ENCODE measurements at places on chromosomes 5 and 9. TPM values are rescaled to one million over a fixed set of nuclear protein-coding genes. Genes with fewer than 3 reads are reported as not detected.

DNA sequence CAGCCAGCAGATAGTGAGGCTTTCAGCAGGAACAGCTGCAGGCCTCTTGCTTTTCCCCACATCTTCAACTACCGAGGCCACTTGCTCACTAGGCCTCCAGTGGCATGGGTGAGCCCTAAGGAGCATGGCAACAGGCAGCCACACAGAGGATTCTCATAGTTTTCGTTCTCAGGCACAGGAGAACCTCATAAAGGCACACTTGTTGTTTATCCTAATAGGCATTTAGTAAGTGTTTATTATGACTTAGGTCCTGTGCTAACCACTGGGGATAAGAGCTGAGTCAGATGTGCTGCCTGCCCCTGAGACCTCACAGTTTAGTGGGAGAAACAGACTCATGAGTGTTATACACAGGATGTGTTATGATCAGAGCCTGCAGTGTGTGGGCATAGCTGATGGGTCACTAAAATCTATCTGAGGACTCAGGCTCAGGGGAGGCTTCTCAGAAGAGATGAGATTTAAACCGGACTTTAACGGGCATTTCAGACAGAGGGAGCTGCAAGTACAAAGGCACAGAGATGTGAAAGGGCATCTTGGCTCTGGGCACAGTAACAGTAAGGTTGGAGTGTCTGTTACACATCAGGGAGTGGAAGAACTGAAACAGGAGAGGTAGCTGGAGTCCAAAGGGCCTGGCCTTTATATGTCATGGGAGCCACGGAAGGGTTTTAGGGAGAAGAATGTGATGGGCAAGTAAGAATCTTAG is 21.0 kb upstream of the HEMGN start:
- H3K27ac ChIP-seq: no peak overlapping the region
- no peaks in the 10 kb centered on the region for H3K36me3 ChIP-seq
- DNase-seq: no peak

DNA sequence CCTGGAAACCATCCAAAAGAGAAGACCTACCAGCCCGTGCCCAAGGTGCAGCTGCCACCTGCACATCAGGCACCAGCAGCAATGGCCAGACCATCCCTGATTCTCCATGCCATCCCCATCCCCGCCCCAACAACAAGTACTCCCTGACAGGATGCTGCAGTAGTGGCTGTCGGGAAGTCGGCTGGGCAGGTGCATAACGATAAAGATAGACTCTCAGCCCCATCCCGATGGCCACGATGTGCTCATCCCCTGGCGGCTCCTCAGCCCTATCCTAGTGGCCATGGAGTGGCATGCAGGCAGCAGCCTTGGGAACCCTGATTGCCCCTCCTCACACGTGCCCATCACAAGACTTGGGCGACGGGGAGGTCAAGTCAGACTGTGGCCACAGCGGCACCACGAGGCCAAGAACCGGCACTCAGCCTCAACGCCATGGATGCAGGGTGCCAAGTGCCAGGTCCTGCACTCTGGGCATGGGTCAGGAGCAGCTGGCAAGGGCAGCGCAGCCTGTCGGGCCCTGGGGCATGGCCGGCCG is 368.8 kb upstream of the SPATA31A5 start:
- H3K4me1 ChIP-seq: no peaks in the 10 kb centered on the region
- no peaks in the 10 kb centered on the region for H3K27me3 ChIP-seq
- no peak overlapping the region for H3K4me3 ChIP-seq
- DNase-seq: no peak
- no peak overlapping the region for H3K27ac ChIP-seq
- no peaks in the 10 kb centered on the region for H3K36me3 ChIP-seq

DNA sequence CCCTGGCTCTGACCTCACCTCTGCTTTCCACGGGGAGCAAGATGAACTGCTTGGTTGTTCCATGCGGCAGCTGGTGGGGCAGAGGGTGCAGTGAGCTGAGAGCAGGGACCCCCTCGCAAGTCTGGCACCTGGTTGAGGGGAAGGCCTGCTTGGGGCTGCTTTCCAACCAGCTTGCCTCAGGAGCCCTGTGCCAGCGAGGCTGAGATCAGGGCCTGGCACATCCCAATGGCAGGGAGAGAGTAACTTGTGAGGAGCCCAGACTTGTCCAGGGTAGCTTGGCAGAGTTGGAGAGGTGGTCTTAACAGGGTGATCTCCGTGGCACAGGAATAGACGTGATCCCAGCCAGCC is 68.9 kb downstream of the IQGAP2 start:
- no peak overlapping the region for H3K4me3 ChIP-seq
- H3K36me3 ChIP-seq: no peaks in the 10 kb centered on the region
- H3K4me1 ChIP-seq: peaks cover 5% of the 10 kb centered on the region
- H3K27ac ChIP-seq: peak overlapping the region; percentile 56
- DNase-seq: no peak

BOD1 gene
- total RNA-seq: 26.1 TPM

GRCh38 chr9:93194221-93194625 is 10.3 kb downstream of the WNK2 start:
- no peaks in the 10 kb centered on the region for H3K27me3 ChIP-seq
- H3K4me3 ChIP-seq: no peak overlapping the region
- no peak for DNase-seq
- H3K27ac ChIP-seq: peak overlapping the region; percentile 60
- H3K36me3 ChIP-seq: no peaks in the 10 kb centered on the region

IL3 gene
- not detected for total RNA-seq

DNA sequence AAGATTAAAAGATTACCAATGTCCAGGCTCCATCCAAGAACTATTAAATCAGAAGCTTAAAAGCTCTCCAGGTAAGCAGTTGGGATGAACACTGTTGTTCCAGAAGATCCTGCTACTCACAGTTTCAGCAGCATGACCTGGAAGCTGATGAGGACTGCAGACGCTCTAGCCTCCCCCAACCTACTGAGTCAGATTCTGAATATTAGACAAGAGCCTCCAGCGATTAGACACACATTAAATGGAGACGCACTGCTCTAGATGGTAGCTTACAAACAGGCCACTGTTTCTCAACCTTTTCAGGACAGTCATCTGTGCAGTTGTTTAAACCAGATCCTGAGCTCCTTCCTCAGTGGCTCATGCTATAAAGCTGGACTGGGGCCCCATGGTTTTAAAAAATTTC is 54.3 kb downstream of the MTMR12 start:
- no peak overlapping the region for H3K4me3 ChIP-seq
- H3K4me1 ChIP-seq: no peaks in the 10 kb centered on the region
- no peaks in the 10 kb centered on the region for H3K36me3 ChIP-seq
- no peak for DNase-seq

GRCh38 chr9:99828417-99829176 is 6.9 kb downstream of the NR4A3 start:
- H3K27ac ChIP-seq: no peak overlapping the region
- no peak overlapping the region for H3K4me3 ChIP-seq
- peaks cover 84% of the 10 kb centered on the region for H3K27me3 ChIP-seq

- H3K4me3 ChIP-seq: no peak overlapping the region
- H3K36me3 ChIP-seq: no peaks in the 10 kb centered on the region
- no peak overlapping the region for H3K27ac ChIP-seq
- no peak for DNase-seq
- H3K27me3 ChIP-seq: no peaks in the 10 kb centered on the region
Measured at GRCh38 chr5:138303372-138303771, 28.2 kb downstream of the CDC25C start.

- H3K4me3 ChIP-seq: no peak overlapping the region
- peaks cover 36% of the 10 kb centered on the region for H3K4me1 ChIP-seq
- H3K27me3 ChIP-seq: no peaks in the 10 kb centered on the region
- H3K27ac ChIP-seq: peak overlapping the region; percentile 100
- DNase-seq: peak; percentile 15
Measured at GRCh38 chr5:132487841-132488555, 2.6 kb downstream of the IRF1 start.

SGCD gene
- total RNA-seq: 3.7 TPM
